ENCODE measurements at places on chromosomes 12 and 14.

DNA sequence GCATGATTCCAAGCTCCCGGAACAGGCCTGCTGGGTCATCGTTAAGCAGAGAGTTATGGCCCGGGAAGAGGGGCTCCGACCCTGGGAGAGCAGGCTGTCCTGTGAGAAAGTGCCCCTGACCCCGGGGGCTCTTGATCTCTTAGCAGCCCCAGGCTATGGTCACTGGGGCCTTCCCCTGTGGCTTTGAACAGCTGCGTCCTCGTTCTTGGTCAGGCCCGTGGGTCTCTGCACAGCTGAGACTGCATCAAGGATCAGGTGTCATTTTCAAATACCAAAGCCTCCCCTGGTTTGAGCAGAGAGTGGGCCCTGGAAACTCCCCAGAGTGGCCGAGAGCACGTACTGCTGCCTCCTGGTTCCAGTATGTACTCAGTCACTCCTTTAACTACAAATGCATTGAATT is 114.8 kb downstream of the ESRRB start:
- DNase-seq = no peak

DNA sequence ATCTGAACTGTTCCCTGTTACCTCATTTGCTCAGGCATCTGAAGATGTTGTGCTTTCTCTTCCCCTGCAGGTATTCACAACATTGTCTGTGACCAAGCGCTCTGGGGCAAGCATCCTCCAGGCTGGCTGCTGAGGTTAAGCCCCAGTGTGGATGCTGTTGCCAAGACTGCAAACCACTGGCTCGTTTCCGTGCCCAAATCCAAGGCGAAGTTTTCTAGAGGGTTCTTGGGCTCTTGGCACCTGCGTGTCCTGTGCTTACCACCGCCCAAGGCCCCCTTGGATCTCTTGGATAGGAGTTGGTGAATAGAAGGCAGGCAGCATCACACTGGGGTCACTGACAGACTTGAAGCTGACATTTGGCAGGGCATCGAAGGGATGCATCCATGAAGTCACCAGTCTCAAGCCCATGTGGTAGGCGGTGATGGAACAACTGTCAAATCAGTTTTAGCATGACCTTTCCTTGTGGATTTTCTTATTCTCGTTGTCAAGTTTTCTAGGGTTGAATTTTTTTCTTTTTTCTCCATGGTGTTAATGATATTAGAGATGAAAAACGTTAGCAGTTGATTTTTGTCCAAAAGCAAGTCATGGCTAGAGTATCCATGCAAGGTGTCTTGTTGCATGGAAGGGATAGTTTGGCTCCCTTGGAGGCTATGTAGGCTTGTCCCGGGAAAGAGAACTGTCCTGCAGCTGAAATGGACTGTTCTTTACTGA is 44.9 kb downstream of the EID3 start:
- DNase-seq = no peak

- DNase-seq = no peak
Observed at GRCh38 chr14:66233591-66233990, 252.6 kb upstream of the CCDC196 start.

DNA sequence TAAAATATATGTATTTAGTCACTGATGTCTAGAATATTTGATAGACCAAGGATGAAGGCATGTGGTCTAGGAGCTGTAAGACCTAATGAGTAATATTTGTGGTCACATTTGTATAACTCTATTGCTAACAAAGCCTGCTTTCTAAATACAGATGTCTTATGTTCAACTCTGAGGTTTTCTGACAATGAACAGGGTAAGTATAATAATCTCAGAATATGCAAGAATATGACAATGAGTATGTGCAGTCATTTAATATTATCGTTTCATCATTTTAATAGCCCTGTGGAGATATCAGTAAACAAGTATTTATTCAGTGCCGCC is 389.6 kb downstream of the LRIG3 start:
- DNase-seq = no peak

- no peak for DNase-seq
Observed at GRCh38 chr12:18502422-18502968, 235.3 kb downstream of the PLCZ1 start.

- no peak for DNase-seq
Observed at GRCh38 chr14:22180045-22180444, 409.0 kb downstream of the DAD1 start.

- no peak for DNase-seq
Observed at GRCh38 chr12:47021298-47021697, 58.1 kb upstream of the PCED1B start.

DNA sequence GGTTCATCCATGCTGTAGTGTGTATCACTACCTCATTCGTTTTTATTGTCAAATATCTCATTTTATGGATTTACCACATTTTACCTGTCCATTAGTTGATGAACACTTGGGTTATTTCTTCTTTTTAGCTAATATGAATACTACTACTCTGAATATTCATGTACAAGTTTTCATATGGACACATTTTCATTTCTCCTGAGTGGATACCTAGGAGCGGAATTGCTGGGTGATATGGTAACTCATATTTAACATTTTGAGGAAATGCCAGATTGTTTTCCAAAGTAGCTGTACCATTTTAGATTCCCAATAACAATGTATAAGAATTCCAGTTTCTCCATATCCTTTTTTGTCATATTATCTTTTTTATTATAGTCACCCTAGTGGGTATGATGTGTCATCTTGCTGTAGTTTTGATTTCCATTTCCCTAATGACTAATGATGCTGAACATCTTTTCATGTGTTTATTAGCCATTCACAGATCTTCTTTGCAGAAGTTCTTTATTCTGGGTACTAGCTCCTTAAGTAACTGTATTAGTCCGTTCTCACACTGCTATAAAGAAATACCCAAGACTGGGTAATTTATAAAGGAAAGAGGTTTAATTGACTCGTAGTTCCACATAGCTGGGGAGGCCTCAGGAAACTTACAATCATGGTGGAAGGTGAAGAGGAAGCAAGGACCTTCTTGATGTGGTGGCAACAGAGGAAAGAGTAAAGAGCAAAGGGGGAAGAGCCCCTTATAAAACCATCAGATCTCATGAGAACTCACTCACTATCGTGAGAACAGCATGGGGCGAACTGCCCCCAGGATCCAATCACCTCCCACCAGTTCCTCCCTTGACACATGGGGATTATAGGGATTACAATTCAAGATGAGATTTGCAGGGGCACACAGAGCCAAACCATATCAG is 11.9 kb downstream of the NRDE2 start:
- DNase-seq = no peak

DNA sequence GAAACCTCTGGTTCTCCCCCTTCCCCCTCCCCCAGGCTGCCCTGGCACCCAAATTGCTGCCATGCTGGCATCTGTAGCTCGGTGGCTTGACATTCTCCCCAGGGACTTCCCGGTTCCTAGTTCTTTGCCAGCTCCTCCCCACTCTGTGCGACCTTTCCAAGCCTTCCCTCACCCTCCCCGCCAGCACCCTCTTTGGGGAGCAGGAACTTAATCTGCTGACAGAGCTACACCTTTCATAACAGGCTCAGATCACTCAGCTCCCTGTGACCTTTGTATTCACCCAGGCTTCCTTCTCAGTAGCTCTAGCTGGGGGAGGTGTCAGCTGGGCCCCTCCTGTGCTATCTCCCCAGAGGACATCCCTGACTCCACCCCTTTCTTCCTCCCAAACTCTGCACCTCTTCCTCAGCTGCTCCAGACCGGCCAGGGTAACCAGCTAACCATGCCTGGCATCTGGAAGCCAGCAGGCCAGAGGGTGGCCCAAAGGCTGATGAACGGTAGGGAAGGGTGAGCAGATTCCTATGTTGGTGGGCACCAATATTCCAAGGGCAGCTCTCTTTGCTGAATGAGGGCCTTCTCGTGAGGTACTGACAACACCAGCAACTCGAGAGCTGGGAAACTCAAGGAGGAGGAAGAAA is 1.8 kb upstream of the COX14 start:
- peak; percentile 68 for DNase-seq

DNA sequence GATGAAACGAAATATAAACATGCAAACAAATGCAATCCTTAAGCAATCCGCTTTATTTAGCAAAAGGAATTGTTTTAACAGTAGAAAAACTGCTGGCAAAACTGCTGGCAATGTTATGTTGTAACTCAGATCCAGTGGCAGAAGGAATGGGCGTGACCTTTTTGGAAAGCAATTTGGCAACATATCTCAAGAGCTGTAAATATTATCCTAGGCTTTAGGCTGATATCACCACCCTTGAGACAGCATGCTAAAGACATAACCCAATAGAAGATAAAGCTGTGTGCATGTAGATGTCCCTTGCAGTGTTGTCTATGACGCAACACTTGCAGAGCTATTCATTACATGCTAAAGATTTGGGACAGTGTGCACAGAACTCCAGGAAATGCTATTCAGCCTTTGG is 138.5 kb downstream of the DICER1 start:
- DNase-seq = no peak
